ENCODE measurements at places on chromosomes 16 and 17. TPM values are rescaled to one million over a fixed set of nuclear protein-coding genes. Genes with fewer than 3 reads are reported as not detected.

CD300LD gene
- polyA plus RNA-seq, result not detected

CETP gene
- polyA plus RNA-seq, result 9.6 TPM

G6PC1 gene
- polyA plus RNA-seq, result not detected

IL21R gene
- polyA plus RNA-seq, result 0.30 TPM

NOTUM gene
- 2.8 TPM for polyA plus RNA-seq

NUPR1 gene
- polyA plus RNA-seq, result 27.1 TPM

ZNF200 gene
- 6.8 TPM for polyA plus RNA-seq

SLC9A5 gene
- 1.8 TPM for polyA plus RNA-seq

TMEM98 gene
- polyA plus RNA-seq, result 46.0 TPM
